ENCODE measurements at places on chromosomes 3 and 15. TPM values are rescaled to one million over a fixed set of nuclear protein-coding genes. Genes with fewer than 3 reads are reported as not detected.
A peak's percentile ranks its signal among the peaks of the same experiment; 100 is the strongest.

DUOXA2 gene
- total RNA-seq: not detected

KLHL40 gene
- total RNA-seq: not detected

DNA sequence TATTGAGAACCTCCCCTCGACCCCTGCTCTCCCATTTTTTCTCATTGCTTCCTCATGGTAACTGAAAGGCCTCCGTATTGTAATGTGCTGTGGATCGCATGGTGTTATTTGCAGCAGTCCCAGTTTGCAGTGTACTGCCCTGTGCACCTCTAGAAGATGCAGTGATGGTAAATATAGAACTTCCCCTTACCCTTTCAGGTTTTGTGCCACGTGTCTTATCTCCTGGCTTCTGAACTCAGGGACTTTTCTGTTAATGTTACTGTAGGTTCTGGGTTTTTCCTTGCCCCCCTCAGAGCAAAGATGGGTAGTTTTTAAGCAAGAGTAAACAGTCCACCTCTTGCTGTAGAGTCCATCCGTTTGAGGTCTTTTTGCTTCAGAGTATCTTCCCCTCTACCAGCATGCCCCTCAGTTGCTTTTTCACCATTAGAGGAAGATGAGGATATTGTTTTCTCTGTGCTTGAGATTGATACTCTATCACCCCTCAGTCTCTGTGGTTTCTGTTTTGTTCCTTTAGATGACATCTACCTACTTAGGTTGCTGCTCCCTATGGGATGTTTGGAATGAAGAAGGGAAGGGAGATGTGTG is 22.4 kb downstream of the CHD2 start:
- DNase-seq: no peak

DNA sequence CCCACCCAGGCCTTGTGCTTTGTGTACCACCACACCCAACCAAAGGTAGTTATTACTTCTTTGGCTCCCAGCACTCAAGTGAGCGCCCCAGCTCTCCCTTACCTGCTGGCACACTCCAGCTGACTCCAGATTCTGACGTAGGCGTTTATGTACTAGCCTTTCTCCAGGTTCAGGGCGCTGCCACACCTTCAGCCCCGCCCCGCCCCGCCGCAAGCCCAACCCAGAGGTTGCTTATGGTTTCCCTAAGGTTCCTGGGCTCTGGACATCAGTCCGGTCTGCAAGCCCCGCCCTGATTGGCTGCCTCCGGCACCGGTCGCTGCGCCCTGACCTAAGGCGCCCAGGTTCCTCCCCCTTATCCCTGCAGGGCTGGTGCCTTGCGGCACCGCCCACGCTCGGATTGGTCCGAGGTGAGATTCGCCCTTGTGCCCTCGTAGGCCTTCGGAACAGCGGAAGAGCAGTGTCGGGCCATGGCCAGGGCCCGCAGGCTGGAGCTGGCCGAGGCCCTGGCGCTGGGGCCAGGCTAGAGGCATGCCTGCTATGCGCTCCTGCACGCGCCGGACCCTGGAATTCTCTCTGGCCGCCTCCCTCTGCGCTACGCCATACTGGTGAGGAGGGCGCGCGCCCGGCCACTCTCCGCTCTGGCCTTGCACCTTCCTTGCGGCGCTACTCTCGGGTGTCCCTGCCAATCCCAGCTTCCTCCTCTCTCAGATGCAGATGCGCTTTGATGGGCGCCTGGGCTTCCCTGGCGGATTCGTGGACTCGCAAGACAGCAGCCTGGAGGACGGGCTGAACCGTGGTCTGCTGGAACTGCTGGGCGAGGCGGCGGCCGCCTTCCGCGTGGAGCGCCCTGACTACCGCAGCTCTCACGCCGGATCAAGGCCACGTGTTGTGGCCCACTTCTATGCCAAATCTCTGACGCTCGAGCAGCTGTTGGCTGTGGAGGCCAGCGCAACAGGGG is 19.8 kb upstream of the NUDT16 start:
- peak; percentile 94 for DNase-seq

DNA sequence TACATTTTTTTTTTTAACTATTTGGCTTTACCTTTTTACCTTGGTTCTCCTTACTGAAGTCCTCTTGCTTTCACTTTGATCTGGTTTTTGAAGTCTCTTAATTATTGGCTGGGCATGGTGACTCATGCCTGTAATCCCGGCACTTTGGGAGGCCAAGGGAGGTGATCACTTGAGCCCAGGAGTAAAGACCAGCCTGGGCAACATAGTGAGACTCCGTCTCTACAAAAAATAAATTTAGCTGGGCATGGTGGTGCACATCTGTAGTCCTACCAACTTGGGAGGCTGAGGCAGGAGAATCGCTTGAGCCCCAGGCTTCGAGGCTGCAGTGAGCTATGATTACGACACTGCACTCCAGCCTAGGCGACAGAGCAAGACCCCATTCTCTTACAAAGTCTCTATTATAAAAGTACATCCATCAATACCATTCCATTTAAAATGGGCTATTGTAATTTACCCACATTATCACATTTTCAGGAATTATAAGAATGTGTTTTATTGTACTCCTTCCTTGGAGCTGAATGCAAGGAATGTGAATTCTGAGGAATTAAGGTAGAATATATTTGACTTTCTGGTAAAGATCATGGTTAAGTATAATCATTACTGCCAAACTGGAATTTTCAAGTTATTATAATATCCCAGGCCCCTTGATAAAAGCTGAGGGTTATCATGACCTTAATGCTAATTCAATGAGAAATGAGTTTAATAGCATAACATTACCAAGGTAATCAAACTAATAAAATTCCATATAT is 49.0 kb downstream of the MSL2 start:
- no peak for DNase-seq

DNA sequence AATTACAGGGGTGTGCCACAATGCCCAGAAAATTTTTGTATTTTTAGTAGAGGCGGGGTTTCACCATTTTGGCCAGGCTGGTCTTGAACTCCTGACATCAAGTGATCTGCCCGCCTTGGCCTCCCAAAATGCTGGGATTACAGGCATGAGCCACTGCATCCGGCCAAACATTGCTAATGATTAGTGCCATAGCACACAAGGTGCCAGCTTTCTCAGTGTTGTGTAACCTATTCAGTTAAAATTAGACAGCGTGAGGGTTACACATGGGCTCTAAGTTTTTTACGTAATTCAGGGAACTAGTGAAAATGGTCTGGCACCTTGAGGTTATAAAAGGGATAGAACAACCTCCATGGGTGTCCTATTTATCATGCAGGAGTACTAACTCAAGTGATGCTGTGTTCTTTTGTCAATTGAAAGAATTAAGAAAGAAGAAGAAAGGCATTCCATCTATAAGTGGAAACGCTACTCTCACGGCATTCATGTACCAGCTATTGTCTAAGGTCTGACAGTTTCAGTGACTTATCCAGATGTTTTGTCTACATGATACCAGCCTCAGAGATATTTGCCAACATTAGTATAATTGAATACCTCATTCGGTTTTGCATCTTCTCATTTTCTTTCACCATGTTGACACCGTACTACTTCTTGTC is 84.7 kb downstream of the EOMES start:
- no peak for DNase-seq

GRCh38 chr15:54097019-54097418 is 118.8 kb downstream of the UNC13C start:
- DNase-seq: no peak

DNA sequence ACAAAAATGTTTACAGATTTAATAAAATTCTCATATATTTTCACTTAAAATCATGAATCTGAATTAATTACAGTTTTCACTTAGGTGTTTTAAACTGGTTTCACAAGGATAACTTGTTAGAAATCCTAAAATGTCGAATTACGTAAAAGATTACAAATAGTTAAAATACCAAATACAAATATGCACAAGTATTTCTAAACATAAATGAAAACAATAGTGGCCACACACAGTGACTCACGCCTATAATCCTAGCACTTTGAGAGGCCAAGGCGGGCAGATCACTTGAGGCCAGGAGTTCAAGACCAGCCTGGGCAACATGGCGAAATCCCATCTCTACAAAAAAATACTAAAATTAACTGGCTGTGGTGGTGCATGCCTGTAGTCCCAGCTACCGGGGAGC is 10.9 kb upstream of the TBL1XR1 start:
- DNase-seq: no peak

DNA sequence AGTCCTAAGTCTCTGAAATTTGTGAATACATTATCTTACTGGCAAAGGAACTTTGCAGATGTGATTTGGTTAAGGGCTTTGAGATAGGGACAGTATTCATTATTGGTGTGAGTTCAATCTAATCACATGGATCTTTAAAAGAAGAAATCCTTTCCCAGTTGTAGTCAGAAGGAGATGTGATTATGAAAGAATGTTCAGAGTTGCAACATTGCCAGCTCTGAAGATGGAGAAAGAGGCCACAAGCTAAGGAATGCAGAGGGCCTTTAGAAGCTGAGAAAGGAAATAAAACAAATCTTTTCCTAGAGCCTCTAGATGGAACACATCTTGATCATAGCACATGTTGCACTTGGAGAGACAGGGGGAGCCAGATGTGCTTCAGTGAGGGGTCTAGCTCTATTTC is 27.7 kb upstream of the SIAH2 start:
- DNase-seq: no peak

GRCh38 chr3:159978353-159978752 is 10.3 kb upstream of the IL12A start:
- DNase-seq: no peak

DNA sequence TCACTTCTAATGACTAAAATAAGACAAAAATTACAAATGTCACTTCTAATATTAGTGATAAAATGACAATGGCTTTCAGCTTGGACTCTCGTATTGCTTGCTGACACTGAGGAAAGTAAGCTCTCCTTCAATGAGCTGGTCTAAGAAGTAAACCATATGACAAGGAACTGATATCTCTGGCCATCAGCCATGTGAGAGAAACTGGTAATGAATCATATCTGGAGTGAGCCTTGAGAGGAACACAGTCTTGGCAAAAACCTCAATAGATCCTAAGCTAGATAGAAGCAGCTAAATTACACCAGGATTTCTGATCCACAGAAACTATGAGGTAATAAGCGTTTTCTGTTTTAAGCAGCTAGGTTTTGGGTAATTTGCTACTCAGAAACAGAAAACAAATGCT is 1575.1 kb downstream of the OTOL1 start:
- no peak for DNase-seq

- no peak for DNase-seq
Measured at GRCh38 chr3:192331749-192332385, 395.5 kb downstream of the FGF12 start.

Data from posterior vena cava (tissue), 2 donors.